PC-9 (cell line): ENCODE measurements at places on chromosomes 7 and 10. TPM values are rescaled to one million over a fixed set of nuclear protein-coding genes. Genes with fewer than 3 reads are reported as not detected.

DNA sequence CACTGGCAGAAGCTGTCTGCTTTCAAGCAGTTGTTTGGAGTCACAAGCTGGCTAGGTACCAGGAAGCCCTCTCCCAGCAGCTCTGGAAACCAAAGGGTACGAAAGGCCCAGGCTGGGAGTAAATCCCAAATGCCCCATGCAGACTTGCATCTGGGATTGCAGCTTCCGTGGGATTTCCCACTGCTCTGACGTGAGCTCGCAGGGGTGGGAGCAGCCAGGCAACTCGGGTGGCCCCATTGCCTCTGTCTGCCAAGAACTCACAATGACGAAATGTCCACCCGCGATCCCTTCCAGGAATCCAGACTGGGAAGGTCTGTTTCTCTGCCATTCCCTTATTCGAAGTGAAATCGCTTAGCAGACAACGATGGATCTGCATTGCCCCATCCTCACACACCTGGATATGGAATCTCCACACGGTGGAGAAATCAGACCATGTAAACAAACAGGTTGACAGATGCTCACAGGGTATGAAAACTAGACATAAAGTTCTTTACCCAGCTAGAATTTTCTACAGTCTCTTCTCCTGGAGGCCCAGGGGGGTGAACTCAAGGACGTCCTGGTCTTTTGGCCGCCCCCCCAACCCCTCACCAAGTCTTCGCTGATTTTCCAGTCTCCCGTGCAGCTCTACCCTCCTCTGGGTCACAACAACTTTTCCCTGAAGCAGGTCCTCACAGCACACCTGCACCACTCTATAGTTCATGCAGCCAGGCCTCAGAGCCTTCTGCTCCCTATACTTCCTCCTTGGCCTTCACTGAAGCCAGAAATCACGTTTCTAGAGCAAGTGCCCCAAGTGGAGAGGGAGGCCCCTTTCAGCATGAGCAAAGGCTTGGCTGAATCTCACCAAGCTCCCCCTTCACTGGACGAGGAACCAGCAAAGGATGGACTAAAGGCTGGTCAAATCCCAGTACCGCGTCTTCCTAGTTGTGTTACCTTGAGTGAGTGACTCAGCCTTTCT is 20.0 kb downstream of the SH3PXD2A start:
- H3K27me3 ChIP-seq, result no peaks in the 10 kb centered on the region
- no peaks in the 10 kb centered on the region for H3K4me1 ChIP-seq
- no peaks in the 10 kb centered on the region for H3K36me3 ChIP-seq
- DNase-seq, result no peak
- H3K4me3 ChIP-seq, result no peak overlapping the region

GRCh38 chr10:88379575-88379974 is 203.5 kb downstream of the RNLS start:
- H3K27me3 ChIP-seq, result no peaks in the 10 kb centered on the region
- no peak overlapping the region for H3K27ac ChIP-seq
- H3K4me1 ChIP-seq, result no peaks in the 10 kb centered on the region
- H3K4me3 ChIP-seq, result no peak overlapping the region
- no peak for DNase-seq
- H3K36me3 ChIP-seq, result no peaks in the 10 kb centered on the region

DNA sequence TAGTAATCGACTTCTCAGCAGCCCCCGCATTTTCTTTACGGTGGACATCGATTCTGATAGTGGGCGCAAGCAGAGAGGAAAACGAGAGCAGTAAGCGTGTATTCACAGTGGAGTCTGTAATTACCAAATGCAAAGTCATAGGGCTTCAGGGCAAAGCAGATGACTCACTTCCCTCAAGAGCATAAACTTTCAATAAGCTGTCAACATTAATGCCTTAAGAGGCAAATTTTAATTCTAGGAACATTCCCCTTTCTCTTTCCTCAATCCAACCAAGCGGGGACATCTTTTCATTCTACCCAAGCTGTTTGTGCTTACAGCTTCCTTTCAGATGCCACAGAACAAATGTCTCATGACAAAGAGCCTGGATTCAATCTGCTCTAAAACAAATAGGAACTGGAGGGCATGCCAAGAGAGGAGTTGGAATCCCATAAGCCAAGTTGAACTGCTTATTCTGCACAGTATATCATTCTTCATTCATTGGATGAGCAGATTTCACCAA is 48.6 kb downstream of the MALSU1 start:
- peak overlapping the region; percentile 46; the same call in 1 of the 2 replicates for H3K4me3 ChIP-seq
- no peaks in the 10 kb centered on the region for H3K27me3 ChIP-seq
- peak overlapping the region; percentile 91 for H3K27ac ChIP-seq
- H3K4me1 ChIP-seq, result peaks cover 88% of the 10 kb centered on the region
- H3K36me3 ChIP-seq, result peaks cover 61% of the 10 kb centered on the region

- no peak overlapping the region for H3K4me3 ChIP-seq
- no peaks in the 10 kb centered on the region for H3K4me1 ChIP-seq
- no peak for DNase-seq
- no peaks in the 10 kb centered on the region for H3K27me3 ChIP-seq
These were observed 101.7 kb downstream of the MGMT start for GRCh38 chr10:129568583-129569344.

GRCh38 chr7:74398426-74398825 is 55.3 kb upstream of the GTF2IRD1 start:
- DNase-seq, result no peak
- no peak overlapping the region for H3K27ac ChIP-seq
- no peaks in the 10 kb centered on the region for H3K36me3 ChIP-seq
- H3K4me3 ChIP-seq, result no peak overlapping the region

DNA sequence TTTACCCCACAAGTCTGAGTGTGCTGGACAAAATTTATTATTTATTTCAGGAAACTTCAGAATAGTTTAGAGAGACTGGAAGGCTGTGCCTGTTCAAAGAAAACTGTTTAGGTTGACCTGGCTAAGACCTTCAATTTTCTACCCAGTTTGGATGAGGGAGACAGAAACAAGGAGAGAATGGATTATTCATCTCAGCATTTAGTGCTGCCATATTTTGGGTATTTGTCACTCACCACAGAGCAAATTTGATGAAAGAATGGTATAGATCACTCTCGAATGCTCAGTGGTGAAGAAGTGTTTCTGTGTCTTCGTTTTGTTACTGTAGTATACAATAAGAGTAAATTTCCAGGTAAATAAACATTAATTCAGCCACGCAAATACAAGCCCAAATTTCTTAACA is 71.8 kb downstream of the SEMA3C start:
- H3K36me3 ChIP-seq, result peaks cover 3% of the 10 kb centered on the region; the same call in 1 of the 2 replicates
- no peak for DNase-seq
- H3K27me3 ChIP-seq, result no peaks in the 10 kb centered on the region

DNA sequence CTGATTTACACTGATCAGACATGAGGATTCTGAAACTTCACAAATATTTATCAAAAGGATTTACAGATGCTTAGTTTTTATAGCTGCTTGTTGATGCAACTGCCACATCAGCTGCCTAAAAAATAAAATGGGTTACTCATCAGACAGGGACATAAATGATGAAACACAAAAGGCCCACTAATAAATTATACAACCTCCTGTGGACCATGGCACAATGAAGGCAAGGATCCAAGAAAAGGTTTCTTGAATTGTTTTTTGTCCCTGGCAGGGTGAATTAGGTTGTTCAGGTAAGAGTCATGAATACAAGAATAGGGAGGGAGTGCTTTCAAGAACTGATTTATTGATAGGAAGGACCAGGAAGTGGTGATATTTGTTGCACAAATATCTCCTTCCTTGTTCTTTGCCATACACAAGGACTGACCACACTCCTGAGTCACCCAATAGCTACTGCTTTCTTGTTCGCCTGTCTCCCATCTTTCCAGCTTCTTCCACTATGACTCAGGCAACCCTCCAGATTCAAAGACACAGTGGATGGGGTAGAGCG is 234.5 kb downstream of the AHR start:
- peak; percentile 34 for DNase-seq
- no peaks in the 10 kb centered on the region for H3K36me3 ChIP-seq
- peak overlapping the region; percentile 56 for H3K27ac ChIP-seq
- peaks cover 20% of the 10 kb centered on the region for H3K4me1 ChIP-seq
- no peak overlapping the region for H3K4me3 ChIP-seq

DNA sequence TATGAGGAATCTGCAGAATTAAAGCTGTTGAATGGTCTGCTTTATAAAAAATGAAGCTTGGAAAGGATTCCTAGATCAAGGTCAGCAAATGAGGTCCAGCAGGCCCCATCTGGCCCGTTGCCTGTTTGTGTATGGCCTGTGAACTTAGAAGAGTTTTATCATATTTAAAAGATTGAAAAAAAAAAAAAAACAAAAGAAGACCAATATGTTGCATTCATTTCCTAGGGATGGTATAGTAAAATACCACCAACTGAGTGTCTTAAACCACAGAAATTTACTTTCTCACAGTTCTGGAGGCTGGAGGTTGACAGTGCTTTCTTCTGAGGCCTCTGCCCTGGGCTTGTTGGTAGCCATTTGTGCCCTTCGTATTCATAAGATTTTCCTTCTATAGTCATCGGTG is 109.2 kb downstream of the PPP1R3A start:
- H3K27ac ChIP-seq, result no peak overlapping the region
- no peaks in the 10 kb centered on the region for H3K36me3 ChIP-seq
- no peak overlapping the region for H3K4me3 ChIP-seq
- H3K27me3 ChIP-seq, result no peaks in the 10 kb centered on the region
- no peak for DNase-seq

DNA sequence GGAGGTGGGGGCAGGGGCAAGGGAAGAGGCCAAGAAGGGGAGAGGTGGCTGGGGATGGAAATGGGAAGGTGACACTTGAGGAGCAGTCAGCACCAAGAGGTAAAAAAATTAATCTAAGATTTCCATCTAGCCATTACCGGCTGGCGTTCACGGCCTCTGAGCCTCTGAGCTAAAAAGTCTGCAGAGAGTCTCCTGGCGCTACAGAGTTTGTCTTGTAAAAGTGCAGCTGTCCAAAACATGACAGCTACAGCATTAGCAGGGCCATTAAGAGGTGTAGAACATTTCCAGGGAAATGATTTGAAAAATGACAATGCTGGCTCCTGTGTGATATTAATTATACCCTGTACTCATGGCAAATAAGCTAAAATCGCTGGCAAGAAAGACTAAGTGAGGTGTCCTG is 167.6 kb downstream of the LRMDA start:
- H3K27ac ChIP-seq, result no peak overlapping the region
- H3K4me3 ChIP-seq, result no peak overlapping the region
- H3K4me1 ChIP-seq, result no peaks in the 10 kb centered on the region
- no peaks in the 10 kb centered on the region for H3K36me3 ChIP-seq

DNA sequence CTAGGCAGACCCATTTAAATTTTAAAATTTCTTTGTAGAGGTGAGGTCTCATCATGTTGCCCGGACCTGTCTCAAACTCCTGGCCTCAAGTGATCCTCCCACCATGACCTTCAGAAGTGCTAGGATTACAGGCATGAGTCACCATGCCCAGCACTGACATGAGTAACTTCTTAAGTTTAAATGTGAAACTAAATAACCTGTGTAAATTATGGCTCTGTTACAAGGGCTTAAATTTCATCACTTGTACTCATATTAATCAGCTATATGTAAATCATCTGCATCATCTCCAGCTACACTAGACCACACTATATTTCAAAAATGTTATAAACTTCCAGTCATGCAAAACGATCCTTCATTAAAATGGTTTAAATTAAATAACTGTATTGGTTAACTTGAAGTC is 56.1 kb downstream of the ATAD1 start:
- no peaks in the 10 kb centered on the region for H3K27me3 ChIP-seq
- no peak overlapping the region for H3K4me3 ChIP-seq
- 0 out of 2 replicates have a peak, but pooled peaks cover 5% of the 10 kb centered on the region for H3K4me1 ChIP-seq
- peak; percentile 37 for DNase-seq
- no peaks in the 10 kb centered on the region for H3K36me3 ChIP-seq
- H3K27ac ChIP-seq, result no peak overlapping the region

GRCh38 chr10:51422311-51423120 is 276.9 kb downstream of the CSTF2T start:
- no peak for DNase-seq
- no peak overlapping the region for H3K4me3 ChIP-seq
- no peaks in the 10 kb centered on the region for H3K4me1 ChIP-seq
- H3K27ac ChIP-seq, result no peak overlapping the region
- no peaks in the 10 kb centered on the region for H3K36me3 ChIP-seq

DNA sequence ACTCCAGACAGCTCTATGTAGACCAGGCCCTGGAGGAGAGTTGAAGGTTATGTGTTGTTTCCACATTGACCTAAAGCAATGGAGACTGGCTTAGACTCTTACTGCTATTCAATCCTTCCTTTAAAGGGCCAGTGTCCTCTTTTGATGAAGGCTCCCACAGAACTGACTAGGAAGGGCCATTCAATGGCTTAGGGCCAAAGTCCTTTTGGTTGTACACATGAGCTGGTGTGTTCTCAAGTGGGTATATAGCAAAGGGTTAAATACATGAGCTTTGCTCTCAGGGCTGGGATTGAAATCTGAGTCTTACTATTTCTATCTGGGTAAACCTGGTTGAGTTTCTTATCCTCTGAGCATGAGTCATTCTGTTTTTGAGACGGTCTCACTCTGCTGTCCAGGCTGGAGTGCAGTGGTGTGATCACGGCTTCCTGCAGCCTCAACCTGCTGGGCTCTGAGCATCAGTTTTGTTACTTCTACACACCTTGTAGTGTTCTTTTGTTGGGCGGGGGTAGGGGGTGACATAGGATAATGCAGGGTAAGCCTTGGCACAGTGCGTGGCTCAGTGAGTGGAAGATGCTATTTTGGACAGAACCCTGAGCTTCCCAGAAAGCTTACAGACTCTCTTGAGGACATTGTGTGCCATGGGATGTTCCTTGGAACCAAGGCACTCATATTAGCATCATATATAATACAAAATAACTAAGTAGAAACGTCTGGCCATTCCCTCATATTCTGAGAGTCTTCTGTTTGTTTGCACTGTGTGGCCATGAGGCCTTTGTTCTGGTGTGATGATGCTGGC is 90.1 kb downstream of the ABCC2 start:
- no peak overlapping the region for H3K4me3 ChIP-seq
- no peaks in the 10 kb centered on the region for H3K27me3 ChIP-seq
- no peak overlapping the region for H3K27ac ChIP-seq
- H3K36me3 ChIP-seq, result no peaks in the 10 kb centered on the region

- H3K4me3 ChIP-seq, result no peak overlapping the region
- no peaks in the 10 kb centered on the region for H3K36me3 ChIP-seq
- H3K4me1 ChIP-seq, result no peaks in the 10 kb centered on the region
- no peak for DNase-seq
- H3K27ac ChIP-seq, result no peak overlapping the region
These were observed 93.9 kb upstream of the PDGFA start for GRCh38 chr7:613442-614140.

GRCh38 chr10:50417486-50417885 is 166.2 kb upstream of the ASAH2 start:
- H3K4me3 ChIP-seq, result peak overlapping the region; percentile 96
- peak overlapping the region; percentile 92 for H3K27ac ChIP-seq
- H3K36me3 ChIP-seq, result 0 out of 2 replicates have a peak, but pooled peaks cover 16% of the 10 kb centered on the region
- DNase-seq, result no peak
- H3K4me1 ChIP-seq, result peaks cover 60% of the 10 kb centered on the region
- H3K27me3 ChIP-seq, result no peaks in the 10 kb centered on the region

The OR2A12 gene
- not detected in 2 replicates for total RNA-seq

The EPDR1 gene
- 3.3 and 5.4 TPM in 2 replicates for total RNA-seq

The KCNH2 gene
- 1.5 and 1.6 TPM in 2 replicates for total RNA-seq

The SLC13A1 gene
- total RNA-seq, result not detected in 2 replicates

The MAGI2 gene
- total RNA-seq, result 0.92 and 1.6 TPM in 2 replicates

The CTAGE8 gene
- 7.2 and 9.9 TPM in 2 replicates for total RNA-seq

The GIMAP7 gene
- total RNA-seq, result not detected in 2 replicates

The MGMT gene
- 21.2 and 28.1 TPM in 2 replicates for total RNA-seq

The CFAP43 gene
- 6.0 and 7.1 TPM in 2 replicates for total RNA-seq

The ZNF438 gene
- total RNA-seq, result 4.6 and 4.7 TPM in 2 replicates

The TFR2 gene
- total RNA-seq, result 4.8 and 6.2 TPM in 2 replicates

The KLF14 gene
- total RNA-seq, result not detected in 2 replicates
